ENCODE measurements at places on chromosomes 5 and 9. TPM values are rescaled to one million over a fixed set of nuclear protein-coding genes. Genes with fewer than 3 reads are reported as not detected.

Gene PFDN1
- 91.5 TPM for total RNA-seq

Gene IFNW1
- total RNA-seq = not detected

Gene CAAP1
- 29.4 TPM for total RNA-seq

Gene KCNN2
- total RNA-seq = 2.6 TPM

Gene ZCCHC9
- total RNA-seq = 33.7 TPM

Gene RNF180
- 5.6 TPM for total RNA-seq

Gene OBP2B
- total RNA-seq = not detected

Gene ROR2
- 5.2 TPM for total RNA-seq

Gene FSTL4
- under 0.01 TPM for total RNA-seq

Gene POLR3G
- total RNA-seq = 4.5 TPM

Gene PCDHB11
- total RNA-seq = not detected

Gene TERT
- total RNA-seq = not detected

Gene FBXO4
- 11.2 TPM for total RNA-seq

Gene CCDC69
- 3.2 TPM for total RNA-seq

Gene SLC6A19
- not detected for total RNA-seq

Gene CYSRT1
- 0.64 TPM for total RNA-seq
